Stimulated activated CD8-positive, alpha-beta memory T cell treated with anti-CD3 and anti-CD28 coated beads, Interleukin-2, amount 100 ng/mL, for 1 hour (primary cell): ENCODE measurements at places on chromosomes 7 and 10.

GRCh38 chr10:5887029-5887428 lies 2.7 kb downstream of the ANKRD16 start:
- DNase-seq: no peak

GRCh38 chr7:29214816-29215215 lies 20.2 kb downstream of the CHN2 start:
- no peak for DNase-seq

DNA sequence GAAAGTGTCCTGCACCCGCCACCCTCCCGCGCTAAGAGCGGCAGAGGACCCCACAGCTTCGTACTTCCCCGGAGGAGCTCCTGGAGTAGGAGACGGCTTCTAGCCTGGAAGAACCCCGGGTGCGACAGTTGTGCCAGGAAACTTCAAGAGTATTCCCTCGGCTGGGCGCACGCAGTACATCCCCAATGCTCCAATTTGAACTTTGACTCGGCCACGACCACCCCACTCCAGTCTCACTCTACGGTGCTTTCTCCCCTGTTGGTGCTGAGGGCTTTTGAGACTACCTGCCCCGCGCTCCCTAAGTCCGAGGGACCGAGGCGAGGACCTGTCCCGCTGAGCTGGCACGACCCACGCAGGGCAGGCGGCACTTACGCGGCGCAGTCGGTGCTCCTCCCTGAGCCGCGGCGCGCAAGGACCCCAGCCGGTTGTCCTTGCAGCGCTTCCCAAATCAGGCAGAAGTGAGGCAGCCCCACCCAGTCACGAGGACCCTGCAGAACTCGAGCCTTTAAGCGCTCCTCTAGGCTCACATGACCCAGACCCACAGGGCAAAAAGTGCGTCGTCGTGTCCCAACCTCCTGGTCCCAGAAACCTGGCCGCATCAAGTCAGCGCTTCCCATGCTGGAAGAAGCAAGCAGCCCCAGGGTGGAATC lies at the start of gene CPVL:
TSS of gene CPVL (minus strand) at position 481 of the 650 bp plus-strand sequence. CDS start 25,476 bp downstream, outside the sequence.
- DNase-seq: no peak

DNA sequence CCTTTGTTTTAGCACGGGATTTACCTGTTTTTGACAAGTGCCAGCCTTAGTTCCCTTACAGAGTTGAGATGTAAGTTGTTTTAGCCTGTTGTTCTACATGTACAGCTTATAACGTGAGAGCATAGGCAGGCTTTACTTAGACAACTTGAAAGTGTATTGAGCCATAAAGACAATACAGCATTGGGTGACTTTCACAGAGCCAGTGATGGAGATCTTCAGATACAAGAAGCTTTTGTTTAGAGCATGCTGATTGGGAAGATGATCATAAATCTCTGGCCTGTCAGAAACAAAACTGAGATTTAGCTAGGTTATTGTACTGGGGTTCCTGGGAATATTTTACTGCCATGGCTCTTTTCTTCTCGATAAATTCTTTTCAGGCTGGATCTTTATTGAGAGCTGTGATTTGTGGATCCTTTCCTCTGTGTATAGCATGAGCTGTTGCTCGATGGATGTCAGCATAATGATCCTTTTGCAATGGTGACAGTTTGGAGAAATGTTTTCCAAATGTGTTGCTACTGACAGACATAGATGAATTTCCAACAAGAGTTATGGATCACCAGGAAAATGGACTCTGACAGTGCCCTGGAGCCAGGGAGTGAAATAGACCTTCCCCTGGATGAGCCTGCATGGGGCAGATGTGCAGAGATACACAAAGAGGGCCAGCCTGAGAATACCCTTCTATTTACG lies 30.2 kb downstream of the LHFPL3 start:
- no peak for DNase-seq

DNA sequence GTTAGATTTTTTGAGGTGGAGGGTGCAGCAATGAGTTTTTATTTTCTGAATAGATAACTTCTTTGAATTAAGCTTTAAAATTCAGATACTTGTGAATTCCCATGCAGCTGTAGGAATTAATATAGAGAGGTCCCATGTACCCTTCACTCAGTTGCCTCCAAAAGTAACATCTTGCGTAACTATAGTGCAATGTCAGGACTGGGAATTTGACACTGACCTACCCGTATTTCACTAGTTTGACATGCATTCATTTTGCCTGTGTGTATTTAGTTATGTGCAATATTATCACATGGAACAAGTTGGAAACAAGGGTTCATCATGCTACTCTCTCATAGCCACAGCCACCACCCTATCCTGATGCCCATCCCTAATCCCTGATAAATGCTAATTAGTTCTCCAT lies 147.1 kb upstream of the IGFBP3 start:
- no peak for DNase-seq

GRCh38 chr7:77209479-77210139 lies 10.0 kb upstream of the FGL2 start:
- no peak for DNase-seq

- no peak for DNase-seq
Measured at GRCh38 chr10:94294168-94294567, 68.6 kb downstream of the NOC3L start.

GRCh38 chr7:19754521-19755116 lies 18.8 kb downstream of the TMEM196 start:
- DNase-seq: no peak

DNA sequence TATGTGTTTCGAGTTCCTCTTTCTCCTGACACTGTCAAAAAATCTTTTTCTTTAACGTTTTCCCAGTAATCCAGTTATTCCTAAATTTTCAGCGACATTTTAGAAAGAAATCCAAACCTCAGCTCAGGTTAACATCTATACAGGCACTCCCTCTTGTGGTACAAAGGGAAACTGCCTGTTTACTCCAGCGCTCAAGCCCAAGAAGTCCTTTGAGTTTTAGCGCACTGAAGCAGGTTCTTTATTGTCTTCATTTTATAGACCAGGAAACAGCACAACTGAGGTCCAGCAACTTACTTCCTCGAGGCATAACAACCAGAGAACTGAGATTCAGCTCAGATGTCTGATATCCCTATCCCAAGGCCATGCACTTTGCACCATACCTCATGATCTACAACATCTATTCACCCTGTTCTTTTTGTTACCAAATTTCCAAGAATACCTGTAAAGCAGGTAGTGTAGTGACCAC lies 287.2 kb upstream of the MKLN1 start:
- DNase-seq: no peak
